ENCODE measurements at places on chromosomes 1 and 21.

DNA sequence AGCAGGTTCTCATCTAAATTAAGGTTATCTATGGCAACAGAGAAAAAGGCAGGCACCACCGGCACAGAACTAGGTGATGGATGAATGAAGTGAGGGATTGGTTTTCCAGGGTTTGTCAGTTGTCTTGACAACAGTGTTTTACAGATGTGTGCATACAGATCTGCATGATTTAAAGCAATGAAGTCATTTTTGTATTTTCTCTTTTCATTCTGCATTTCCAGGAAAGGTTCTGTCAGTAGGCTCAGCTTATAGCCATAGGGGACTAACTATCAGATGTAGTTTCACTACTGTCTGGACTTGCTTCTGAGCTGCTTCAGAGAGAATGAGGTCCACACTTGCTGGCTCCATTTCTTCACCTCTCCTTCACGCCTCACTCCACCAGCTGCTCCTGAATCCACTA is 98.2 kb upstream of the LMO4 start:
- DNase-seq, result no peak

DNA sequence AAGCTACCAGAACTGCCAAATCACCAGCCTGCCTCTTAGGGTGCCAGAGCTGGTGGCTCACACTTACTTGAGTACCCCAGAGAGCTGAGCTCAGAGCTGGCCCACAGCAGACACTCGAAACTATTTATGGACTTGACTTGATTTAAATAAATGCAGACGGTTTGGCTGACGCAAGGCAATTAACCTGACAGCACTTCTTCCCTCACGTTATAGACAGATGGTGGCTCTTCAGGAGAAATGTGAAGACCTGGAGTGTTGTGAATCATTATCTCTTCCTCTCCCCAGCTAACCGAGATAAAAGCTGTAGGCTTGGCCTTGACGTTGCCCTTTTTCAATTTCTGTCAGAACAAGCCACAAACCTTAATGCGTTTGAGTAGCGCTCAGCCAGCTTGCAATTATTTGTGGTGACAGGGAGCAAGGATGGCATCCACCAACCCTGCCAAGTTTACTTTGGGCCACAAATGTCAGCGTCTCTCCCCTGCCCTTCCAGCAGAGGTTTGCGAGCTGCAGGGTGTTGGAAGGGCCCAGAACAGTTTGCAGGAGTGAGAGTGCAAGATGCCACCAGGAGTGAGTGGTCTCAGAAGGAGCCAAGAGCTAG is 34.0 kb upstream of the BCAR3 start:
- DNase-seq, result no peak

DNA sequence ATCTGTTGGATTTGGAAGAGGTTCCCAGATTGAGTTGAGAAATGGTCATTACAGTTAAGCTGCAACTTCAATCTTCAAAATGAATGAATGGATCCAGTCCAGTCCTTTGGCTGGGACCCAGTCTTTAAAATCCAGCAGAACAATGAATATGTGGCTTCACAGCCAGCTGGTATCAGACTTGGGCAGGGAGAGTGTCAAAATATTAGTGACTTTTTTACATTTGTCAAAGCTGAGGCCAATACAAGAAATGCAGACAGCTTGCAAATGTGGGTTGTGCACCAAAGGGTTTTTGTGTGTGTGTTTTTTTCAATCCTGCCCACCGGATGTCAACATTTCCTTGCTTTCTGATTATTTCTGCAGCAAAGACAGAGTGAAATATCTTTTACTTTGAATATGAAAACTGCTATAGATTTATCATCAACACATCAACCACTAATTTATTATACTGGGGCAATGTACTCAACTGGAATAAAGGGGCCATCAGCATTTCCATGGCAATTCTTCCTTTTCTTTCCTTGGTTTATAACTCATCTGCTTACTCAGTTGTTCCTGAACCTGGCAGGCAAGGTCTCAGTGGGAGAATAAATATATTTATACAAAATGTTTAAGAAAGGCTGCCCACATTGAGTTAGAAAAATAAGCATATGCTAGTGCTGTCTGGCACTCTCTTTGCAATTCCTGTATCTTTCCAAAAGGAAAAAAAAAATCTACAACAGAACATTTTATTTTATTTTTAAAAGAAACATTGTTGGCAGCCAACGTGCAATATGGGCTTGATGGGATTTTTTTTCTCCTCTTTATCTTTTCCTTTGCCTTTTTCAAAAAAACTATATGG is 491.6 kb upstream of the C1orf87 start:
- no peak for DNase-seq

DNA sequence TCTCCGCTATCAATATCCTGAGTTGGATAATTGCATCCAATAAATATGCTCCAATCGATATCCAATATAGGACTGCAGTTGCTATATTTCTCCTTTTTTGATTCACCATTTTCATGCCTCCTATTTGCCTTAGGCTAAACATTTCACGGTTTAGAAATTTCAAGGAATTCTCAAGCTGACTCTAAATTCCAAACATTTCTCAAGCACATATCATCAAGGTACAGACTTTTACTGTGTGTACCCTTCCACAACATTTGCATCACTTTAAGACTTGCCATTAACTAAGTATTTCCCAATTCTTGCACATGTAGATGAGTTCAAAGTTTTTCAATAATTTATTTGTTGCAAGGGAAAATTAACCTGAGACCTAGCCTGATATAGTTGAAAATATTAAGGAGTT is 795.2 kb upstream of the TMPRSS15 start:
- DNase-seq, result no peak

GRCh38 chr1:84206375-84206774 is 62.3 kb downstream of the PRKACB start:
- no peak for DNase-seq

- DNase-seq, result no peak
These were observed 135.9 kb downstream of the HHAT start for GRCh38 chr1:210464519-210465039.
